ENCODE measurements at places on chromosomes 12 and 14.

- no peak for DNase-seq
These were observed 46.2 kb upstream of the CCDC91 start for GRCh38 chr12:28144059-28144458.

GRCh38 chr12:24719293-24719721 lies 229.6 kb downstream of the BCAT1 start:
- no peak for DNase-seq

- no peak for DNase-seq
These were observed 923.0 kb upstream of the TMEM132C start for GRCh38 chr12:127343940-127344339.

GRCh38 chr12:69985656-69986055 lies 160.6 kb downstream of the MYRFL start:
- DNase-seq: peak; percentile 59

DNA sequence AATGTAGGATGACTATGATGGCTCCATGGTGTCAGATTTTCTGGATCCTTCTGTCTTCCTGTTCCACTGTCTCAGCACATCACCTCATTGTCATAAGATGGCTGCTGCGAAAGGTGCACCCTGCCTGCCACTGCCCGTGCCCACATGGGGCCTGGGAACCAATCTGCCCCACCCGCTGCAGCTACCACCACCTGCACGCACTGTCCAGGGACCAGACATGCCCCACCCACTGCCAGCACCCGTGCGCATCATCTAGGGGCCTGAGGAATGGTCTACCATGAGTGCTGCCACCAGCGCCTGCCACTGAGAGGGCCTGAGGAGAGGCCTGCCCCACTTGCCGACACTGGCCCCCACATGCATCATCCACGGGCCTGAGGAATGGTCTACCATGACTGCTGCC lies 23.8 kb downstream of the CYP46A1 start:
- no peak for DNase-seq

GRCh38 chr12:30598889-30599288 lies 96.8 kb downstream of the IPO8 start:
- DNase-seq: no peak

DNA sequence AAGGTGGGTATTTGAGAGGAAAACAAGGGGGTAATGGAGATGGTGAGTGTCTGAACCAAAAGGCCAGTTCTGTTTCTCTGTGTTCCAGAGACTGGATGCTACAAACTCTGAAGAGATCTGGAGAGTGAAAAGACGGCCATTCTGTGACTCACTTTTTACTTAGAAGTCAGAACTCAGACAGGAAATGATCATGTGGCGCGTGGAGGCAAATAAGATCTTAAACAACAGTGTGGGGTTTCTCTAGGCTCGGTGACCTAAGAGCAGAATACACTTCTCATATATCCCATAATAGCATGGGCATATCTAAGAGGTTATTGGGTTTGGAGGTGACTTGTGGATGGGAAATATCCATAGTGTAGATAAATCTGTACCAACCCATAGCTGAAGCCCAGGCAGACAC lies 463.5 kb downstream of the TMEM132D start:
- no peak for DNase-seq

GRCh38 chr12:30613119-30613830 lies 82.4 kb downstream of the IPO8 start:
- DNase-seq: no peak

DNA sequence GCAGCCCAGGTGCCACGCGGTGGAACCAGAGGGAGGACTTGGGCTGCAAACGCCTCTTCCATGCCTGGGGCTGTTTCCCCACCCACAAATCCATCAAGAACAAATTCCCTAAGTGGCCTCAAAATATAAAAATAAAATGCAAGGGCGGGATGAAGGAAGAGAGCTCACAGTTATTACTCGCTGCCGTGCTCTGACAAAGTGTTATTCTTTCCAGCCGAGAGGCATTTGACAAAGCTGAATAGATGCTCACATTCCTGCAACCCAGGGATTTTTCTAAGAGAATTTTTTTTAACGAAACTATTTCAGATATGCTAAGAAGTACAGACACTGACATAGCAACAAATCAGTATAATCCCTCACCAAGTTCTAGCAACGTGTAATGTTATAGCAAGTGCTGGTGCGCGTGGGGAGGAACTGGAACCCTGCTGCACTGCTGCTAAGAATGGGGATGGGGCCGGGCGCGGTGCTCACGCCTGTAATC lies 70.7 kb downstream of the SCARB1 start:
- DNase-seq: no peak

- DNase-seq: no peak
These were observed 199.1 kb upstream of the CNOT2 start for GRCh38 chr12:70044167-70044566.

DNA sequence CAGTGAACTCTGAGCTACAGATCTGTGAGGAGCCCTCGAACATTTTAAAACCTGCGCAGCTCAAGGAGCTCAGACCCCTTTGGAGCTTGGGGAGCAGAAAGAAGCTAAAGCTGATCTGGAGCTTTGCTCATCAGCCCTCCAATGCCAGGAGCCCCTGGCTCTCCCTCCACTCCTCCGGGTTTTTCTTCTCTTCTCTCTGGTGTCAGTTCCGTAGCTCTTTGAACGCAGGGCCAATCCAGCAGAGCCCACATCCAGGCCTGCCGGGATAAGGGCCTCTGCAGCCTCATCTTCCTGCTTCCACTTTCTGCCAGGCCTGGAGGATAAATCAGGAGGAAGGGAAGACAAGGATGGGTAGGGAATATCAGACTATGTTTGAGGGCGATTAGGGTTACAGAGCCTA lies 6.0 kb downstream of the HOXC4 start:
- no peak for DNase-seq

GRCh38 chr12:15982471-15982870 lies 71.3 kb downstream of the DERA start:
- DNase-seq: peak; percentile 18

- DNase-seq: no peak
These were observed 9.1 kb downstream of the TMCC3 start for GRCh38 chr12:94641283-94641682.

DNA sequence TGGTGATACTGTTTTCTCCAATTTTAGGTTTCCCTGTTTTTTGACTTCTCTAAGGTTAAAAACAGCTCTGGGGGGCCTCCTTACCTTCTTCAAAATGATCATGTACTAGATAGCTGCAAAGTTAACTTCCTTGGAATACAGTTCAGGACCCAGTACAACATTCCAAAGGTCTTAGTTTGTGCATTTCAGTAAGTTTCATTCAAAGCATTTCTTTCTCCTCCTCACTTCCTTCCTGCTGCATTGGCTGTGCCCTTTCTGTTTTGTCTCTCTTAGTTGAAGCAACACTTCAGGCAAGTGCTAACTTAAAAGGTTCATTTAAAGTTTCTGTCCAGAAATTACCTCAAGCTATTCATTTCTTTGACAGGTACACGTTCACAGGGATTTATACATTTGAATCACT lies 95.7 kb downstream of the SCN8A start:
- DNase-seq: no peak

GRCh38 chr14:31950331-31950730 lies 126.8 kb upstream of the ARHGAP5 start:
- no peak for DNase-seq

- DNase-seq: no peak
These were observed 62.1 kb downstream of the MVK start for GRCh38 chr12:109635717-109636116.

- DNase-seq: peak; percentile 27
These were observed 890 bp downstream of the AVPR1A start for GRCh38 chr12:63149909-63150712.

DNA sequence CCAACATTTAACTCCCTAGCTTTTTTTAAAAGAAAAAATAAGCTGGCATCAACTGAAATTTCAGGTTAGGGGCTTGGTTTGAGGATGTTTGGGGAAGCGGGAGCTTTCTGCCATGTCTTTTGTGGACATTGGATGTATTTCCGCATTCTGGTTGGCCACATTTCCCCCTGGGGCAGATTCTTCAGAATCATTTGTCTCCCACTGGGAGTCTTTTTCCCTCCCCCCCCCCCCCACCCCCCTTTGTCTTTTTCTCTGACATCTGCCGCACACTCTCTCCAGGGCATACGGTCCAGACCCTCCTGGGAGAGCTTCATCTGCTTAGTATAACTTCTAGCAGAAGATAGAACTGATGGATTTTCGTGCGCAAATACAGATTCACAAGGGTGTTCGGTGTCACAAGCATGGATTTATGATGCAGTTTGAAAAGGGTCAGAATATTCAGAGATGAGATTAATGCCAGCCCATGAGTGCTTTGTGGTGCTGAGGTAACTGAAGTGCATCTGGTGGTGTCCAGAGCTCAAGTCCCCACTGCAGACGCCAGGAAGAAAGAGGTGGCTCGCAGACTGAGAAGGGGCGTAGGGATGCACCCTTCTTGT lies 40.2 kb downstream of the ETV6 start:
- no peak for DNase-seq

DNA sequence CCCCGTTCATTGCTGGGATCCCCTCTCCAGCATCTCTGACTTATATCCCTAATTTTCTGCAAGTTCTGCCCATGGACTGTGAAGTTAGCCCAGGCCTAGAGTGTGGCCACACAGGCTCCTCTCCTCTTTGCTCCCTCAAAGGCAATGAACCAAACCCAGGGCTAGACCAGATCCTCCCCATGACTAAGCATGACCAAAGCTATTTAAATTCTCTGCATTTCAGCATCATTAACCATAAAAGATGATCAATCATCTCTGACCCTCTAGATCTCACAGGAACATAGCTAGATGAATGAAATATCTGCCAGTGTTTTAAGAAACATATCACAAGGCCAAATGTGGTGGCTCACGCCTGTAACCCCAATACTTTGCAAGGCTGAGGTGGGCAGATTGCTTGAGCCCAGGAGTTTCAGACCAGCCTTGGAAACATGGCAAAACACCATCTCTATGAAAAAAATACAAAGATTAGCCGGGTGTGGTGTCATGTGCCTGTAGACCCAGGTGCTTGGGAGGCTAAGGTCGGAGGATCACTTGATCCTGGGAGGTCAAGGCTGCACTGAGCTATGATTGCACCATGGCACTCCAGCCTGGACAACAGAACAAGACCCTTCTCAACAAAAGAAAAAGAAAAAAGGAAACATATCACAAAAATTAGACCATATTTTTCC lies 2.2 kb upstream of the KRT3 start:
- DNase-seq: no peak

DNA sequence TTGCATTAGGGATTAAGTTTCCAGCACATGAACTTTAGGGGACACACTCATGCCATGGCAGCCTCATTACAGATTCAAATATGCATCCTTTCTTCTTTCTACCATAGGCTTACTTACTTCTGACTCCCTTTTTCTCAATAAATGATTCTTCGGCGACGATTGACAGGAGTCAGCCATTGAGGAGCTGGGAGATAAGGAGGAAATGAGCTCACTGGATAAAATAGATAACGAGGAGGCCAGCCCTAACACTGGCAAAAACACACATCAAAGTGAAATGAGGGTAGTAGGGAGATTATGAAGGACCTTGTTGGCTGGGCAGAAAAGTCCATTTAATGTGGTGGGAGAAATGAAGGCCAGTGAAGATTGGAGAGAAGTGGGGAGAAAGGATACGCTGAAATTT lies 172.2 kb downstream of the SLC41A2 start:
- DNase-seq: no peak

DNA sequence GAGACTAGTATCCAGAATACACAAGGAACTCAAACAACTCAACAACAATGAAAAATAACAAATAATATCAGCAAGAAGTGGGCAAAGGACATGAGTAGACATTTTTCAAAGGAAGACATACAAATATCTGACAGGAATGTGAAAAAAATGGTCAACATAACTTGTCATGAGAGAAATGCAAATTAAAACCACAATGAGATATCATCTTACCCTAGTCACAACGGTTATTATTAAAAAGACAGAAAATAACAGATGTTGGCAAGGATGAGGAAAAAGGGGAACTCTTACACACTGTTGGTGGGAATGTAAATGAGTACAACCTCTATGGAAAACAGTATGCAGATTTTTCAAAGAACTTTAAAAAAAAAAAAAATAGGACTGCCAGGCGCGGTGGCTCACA lies 20.4 kb downstream of the VWF start:
- no peak for DNase-seq

- DNase-seq: no peak
These were observed 471.9 kb downstream of the RPS29 start for GRCh38 chr14:49114161-49114893.

DNA sequence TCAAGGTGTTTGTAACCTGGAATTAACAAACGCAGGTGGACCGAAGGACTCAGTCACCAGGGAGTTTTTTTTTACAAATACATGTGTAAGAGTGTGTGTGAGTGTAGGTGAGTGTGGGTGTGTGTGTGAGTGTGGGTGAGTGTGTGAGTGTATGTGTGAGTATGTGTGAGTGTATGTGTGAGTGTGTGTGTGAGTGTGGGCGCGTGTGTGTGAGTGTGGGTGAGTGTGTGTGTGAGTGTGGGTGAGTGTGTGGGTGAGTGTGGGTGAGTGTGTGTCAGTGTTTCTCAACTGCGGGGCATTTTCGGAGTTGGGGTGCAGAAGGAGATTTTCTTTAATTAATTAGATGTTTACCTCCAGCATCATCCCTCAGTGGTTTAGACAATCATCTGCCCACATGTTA lies 1178.8 kb downstream of the VRK1 start:
- DNase-seq: no peak

Measured in iPS-NIHi11 (cell line).